Right forelimb (tissue), 1 donor: ENCODE measurements at places on chromosomes 2 and 18.

DNA sequence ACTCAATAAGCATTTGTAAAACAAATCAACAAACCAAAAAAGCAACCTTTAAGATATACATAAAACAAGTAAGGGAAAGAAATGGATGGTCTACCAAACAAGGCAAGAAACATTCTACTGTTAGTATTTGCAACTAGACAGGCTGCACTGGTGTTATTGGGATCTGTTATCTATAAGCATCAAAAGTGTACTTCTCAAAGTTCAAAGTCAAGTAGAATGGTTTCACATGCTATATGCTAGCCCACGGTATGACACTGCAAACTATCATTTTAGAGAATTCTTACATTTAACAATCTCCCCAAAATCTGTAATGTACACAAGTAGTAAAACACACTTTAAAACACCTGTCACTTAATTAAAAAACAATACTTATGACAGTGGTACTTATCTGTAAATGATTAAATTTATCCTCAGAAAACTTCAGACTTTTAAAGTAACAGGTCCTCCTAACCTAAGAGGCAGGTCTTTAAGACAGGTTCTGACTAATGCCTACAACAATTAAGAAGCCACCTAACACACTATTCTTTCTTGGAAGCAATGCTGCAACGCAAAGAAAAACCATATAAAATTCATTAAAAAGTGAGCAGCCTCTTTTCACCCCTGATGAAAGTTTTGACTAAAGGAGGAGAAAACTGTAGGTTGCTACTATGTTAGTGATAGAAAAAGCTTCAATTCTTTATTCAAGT lies 34.8 kb downstream of the SMAD2 start:
- no peak for DNase-seq

GRCh38 chr2:9200633-9201015 lies 6.0 kb upstream of the ASAP2 start:
- no peak for DNase-seq

DNA sequence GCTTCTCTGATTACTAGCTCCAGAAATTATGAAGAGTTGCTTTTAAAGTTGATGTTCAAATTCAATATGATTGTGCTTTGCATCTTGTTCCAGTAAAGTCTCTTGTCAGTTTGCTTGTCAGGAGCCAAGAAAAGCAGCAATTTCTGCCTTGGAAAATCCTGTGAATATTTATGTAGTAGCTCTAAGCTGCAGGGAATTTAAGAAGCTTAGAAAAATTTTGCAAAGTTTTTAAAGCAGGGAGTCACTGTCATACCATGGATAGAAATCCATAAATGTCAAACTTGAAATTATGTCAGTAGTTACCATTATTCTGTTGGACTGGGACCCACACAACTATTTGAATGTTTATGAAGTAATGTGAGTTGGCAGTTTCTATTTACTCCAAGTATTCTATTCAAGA lies 169.3 kb downstream of the TMEM200C start:
- no peak for DNase-seq

GRCh38 chr2:1501038-1501851 lies 88.0 kb downstream of the TPO start:
- DNase-seq: no peak

GRCh38 chr2:40240070-40240469 lies 211.8 kb downstream of the SLC8A1 start:
- DNase-seq: peak; percentile 73

- DNase-seq: no peak
Measured at GRCh38 chr2:8355102-8355859, 326.6 kb upstream of the ID2 start.

GRCh38 chr2:222468346-222468745 lies 44.0 kb downstream of the SGPP2 start:
- DNase-seq: no peak

DNA sequence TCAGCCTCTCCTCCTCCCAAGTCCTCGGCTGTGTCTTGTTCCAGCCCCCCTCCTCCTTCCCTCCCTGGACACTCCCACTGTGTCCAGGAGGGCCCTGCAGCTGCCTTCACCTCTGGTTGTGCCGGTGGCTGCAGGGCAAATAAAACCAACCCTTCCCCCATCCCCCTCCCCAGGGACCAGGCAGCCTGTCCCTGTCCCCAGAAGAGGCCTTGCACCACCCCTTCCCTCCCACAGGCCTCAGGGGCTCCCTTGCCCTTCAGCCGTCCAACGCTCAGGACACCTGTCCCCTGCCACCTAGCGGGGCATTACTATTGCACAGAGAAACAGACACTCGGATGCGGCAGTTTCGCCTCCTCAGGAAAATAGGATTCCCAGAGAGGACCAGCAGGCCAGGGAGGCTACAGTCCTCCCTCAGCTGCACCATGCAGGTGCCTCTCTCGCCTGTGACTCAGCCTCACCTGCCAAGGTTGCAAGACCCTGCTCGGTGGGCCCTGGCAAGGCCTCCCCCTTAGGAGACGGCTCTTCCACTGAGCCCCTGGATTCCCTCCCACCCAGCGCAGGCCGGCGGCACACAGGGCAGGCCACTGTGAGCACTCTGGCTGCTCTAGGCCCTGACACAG lies 5.5 kb upstream of the GPC1 start:
- DNase-seq: peak; percentile 35

GRCh38 chr2:126513033-126513432 lies 142.9 kb upstream of the GYPC start:
- DNase-seq: no peak

DNA sequence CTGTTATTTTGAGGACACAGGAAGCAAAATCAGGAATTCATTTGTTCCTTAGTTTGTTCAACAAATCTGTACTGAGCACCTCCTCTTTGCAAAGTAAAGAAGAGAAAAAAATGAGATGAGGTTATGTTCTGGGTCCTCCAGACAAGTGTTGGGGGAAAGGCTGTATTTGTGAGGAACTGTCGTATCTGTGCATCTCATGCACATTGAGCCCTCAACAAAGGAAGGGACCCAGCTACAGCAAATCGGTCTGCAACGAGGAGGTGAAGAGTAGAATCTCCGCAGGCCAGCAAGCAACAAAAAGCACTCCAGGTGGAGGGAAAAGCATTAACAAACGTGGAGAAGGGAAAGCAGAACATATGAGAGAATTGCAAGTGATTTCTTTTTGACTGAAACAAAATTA lies 143.0 kb upstream of the CYP1B1 start:
- DNase-seq: no peak
